Activated CD8-positive, alpha-beta T cell treated with anti-CD3 and anti-CD28 coated beads for 36 hours (primary cell): ENCODE measurements at places on chromosomes 16 and 17. TPM values are rescaled to one million over a fixed set of nuclear protein-coding genes. Genes with fewer than 3 reads are reported as not detected.

The OR3A3 gene
- not detected for total RNA-seq

The SLC2A4 gene
- total RNA-seq: 0.25 TPM

The CCDC102A gene
- total RNA-seq: 7.9 TPM

The SLC39A11 gene
- 14.4 TPM for total RNA-seq

The STX1B gene
- 1.1 TPM for total RNA-seq

The GJD3 gene
- not detected for total RNA-seq

The CHD9NB gene
- total RNA-seq: 0.16 TPM

DNA sequence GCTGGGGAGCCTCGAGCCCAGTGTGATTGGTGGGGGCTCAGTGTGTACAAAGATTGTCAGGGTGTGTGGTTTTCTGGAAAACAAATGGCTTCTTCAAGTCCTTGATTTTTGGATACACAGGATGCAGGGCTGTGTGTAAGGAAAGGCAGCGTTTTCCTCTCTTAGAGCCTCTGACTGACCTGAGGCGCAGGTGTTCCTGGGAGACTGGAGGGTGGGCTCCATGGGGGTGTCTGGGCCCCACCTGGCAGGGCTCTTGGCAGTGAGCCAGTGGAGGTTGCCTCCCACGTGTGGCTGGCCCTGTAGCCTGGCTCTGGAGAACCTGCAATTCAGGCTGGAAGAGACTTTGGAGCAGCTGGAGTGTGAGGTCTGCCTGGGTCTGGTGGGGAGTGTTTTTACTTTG, 5.0 kb downstream of the FOXK2 start:
- no peak for DNase-seq

DNA sequence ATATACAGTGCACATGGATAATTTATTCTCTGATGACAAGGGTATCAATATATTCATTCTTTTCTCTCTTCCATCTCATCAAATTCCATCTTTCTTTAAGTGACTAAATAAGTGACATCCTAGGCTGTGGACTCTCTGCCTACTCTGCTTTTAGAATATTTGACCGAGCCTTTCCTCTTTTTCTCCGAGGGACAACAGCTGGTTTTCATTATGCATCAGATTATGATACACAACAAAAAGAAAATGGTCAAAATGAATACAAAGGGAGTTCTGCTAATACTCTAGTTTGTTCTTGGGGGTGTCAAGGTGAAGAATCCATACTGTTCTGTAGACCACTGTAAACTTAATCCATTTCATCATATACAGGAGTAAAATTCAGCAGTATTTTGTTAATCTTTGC, 942.6 kb downstream of the KCNJ2 start:
- no peak for DNase-seq

DNA sequence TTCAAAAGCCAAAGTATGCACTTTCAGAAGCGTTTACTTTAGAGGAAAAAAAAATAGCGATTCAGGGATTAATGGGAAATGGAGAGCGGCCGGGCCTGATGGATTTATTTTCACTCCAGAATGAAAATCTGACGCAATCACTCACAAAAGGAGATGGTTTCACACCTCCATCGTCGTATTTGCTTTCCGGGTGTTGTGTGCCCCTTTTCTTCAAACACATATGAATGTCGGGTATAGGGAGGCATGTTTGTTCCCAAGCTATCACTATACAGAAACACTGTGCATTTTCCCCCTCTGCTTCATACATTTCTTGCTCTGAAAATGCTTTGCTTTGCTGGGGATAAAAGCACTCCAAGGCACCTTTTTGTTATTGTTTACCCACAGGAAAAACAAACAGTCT, 562.2 kb upstream of the ZFHX3 start:
- no peak for DNase-seq

DNA sequence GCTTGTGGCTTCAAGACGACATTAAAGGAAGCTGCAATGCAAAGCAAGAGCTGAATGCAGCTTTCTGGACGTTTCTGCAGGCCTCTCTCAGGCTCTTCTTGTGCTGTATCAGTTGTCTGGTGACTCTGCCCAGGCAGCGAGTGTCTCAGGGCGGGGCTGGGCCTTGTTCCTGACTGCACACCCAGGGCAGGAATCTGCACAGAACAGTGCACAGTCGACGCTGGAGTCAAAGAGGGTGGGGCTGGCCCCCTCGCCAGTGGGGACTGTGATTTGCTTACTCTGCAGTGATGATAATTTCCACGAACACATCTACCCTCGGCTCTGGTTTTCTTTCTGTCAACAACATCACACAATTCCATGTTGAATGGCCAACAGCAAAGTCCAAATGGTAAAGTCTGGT, 60.7 kb downstream of the IRF8 start:
- no peak for DNase-seq

GRCh38 chr17:61477204-61477834, 25.1 kb downstream of the TBX4 start:
- no peak for DNase-seq

GRCh38 chr17:30415491-30415890, 36.8 kb downstream of the CPD start:
- DNase-seq: no peak

DNA sequence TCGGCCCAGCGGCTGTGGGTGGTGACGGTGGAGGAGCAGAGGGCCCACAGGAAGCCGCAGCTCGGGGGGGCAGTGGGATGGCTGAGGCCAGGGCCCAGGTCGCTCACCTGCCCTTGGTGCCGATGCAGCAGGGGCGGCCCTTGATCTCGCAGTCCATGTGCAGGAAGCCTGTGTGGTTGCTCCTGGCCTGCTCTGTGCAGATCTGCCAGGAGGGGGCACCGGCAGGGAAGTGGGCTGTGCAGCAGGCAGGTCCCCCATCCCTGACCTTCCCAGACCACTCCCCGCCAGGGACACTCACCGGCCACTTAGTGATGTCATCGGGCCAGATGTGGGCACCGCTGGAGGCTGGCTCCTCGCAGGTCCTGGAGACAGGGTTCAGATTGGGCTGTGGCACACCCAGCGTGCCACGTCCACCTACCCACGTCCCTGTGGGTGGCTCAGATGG, 6.2 kb downstream of the AANAT start:
- DNase-seq: peak; percentile 27

- DNase-seq: peak; percentile 58
Observed at GRCh38 chr16:12458591-12459358, 344.9 kb downstream of the CPPED1 start.

GRCh38 chr16:8986111-8986510, 22.4 kb upstream of the USP7 start:
- no peak for DNase-seq

- DNase-seq: peak; percentile 42
Observed at GRCh38 chr17:7293816-7294613, 424 bp downstream of the YBX2 start.

- DNase-seq: no peak
Observed at GRCh38 chr17:78105551-78105950, 23.0 kb downstream of the TMC6 start.

DNA sequence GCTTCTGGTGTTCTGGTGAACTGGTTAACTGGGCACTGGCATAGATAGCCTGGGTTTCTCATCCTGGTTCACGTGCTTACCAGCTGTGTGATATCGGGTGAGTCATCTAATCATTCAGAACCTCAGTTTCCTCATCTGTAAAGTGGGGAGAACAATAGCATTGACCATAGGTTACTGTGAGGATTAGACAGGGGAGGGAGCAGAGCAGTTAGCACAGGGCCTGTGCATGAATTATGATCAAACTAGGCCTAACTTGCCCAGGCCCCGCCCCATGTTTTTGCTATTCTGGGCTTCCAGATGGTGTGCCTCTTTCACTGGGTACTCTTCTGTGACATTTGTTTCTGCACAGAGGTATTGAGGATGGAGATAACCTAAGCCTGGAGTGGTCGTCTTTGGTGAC, 4.6 kb upstream of the KLHL36 start:
- DNase-seq: no peak

DNA sequence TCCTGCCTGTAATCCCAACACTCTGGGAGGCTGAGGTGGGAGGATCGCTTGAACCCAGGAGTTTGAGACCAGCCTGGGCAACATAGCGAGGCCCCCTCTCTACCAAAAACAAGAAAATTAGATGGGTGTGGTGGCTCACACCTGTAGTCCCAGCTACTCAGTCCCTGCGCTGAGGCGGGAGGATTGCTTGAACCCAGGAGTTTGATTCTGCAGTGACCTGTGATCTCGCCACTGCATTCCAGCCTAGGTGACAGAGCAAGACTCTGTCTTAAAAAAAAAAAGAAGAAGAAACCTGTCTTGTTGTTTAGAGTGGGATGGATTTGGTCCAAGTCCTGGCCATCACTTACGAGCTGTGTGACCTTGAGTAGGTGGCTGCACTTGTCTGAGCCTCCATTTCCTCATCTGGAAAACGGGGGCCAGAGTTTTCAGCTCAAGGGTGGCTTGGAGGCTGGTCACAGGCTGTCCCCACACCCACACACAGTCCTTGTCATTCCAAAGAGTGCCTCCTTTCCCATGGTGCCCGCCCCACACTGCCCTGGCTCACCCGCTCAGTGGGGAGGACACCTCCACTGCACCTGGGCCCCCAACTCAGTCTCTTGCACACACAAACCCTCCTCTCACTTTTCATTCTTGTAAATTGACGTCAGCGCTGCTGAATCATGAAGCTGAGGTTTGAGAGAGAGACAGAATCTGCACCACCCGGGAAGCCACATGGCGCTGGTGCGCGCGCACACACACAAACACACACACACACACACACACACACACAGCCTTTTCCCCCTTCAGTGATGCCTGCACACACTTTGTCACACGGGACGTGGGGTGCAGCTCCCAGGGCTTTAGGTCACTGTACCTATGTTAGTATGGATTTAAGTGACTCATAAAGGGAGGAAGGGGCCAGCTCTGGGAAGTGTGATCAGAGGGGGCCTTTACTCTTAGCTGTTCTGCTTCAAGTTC, 4.2 kb downstream of the SOCS1 start:
- peak; percentile 95 for DNase-seq
